Endothelial cell of umbilical vein (primary cell): ENCODE measurements at places on chromosomes 13 and 19. TPM values are rescaled to one million over a fixed set of nuclear protein-coding genes. Genes with fewer than 3 reads are reported as not detected.

GRCh38 chr19:38068826-38069225 lies 155.2 kb downstream of the DPF1 start:
- DNase-seq = no peak
- no peaks in the 10 kb centered on the region for H3K27me3 ChIP-seq
- H3K36me3 ChIP-seq = no peaks in the 10 kb centered on the region
- H3K4me1 ChIP-seq = peaks cover 6% of the 10 kb centered on the region

GRCh38 chr13:30319130-30319529 lies 11.8 kb upstream of the KATNAL1 start:
- no peak overlapping the region for H3K27ac ChIP-seq
- H3K4me3 ChIP-seq = no peak overlapping the region
- H3K36me3 ChIP-seq = no peaks in the 10 kb centered on the region
- H3K4me1 ChIP-seq = no peaks in the 10 kb centered on the region
- no peak for DNase-seq

- no peaks in the 10 kb centered on the region for H3K27me3 ChIP-seq
- H3K36me3 ChIP-seq = no peaks in the 10 kb centered on the region
- no peak overlapping the region for H3K4me3 ChIP-seq
- peak overlapping the region; percentile 97 for H3K27ac ChIP-seq
- H3K4me1 ChIP-seq = peaks cover 59% of the 10 kb centered on the region
These were observed 83.0 kb downstream of the FLT1 start for GRCh38 chr13:28411831-28412353.

- no peak overlapping the region for H3K27ac ChIP-seq
- H3K4me1 ChIP-seq = no peaks in the 10 kb centered on the region
- peaks cover 9% of the 10 kb centered on the region for H3K27me3 ChIP-seq
- H3K36me3 ChIP-seq = no peaks in the 10 kb centered on the region
- peak; percentile 21 for DNase-seq
These were observed 117.9 kb downstream of the STOML3 start for GRCh38 chr13:38872693-38873092.

GRCh38 chr13:66508153-66508909 lies 721.8 kb downstream of the PCDH9 start:
- H3K27ac ChIP-seq = no peak overlapping the region
- no peak for DNase-seq
- H3K4me1 ChIP-seq = no peaks in the 10 kb centered on the region
- H3K27me3 ChIP-seq = no peaks in the 10 kb centered on the region
- H3K36me3 ChIP-seq = no peaks in the 10 kb centered on the region

GRCh38 chr13:71350886-71351285 lies 516.1 kb downstream of the DACH1 start:
- no peak for DNase-seq
- H3K36me3 ChIP-seq = no peaks in the 10 kb centered on the region
- H3K27me3 ChIP-seq = no peaks in the 10 kb centered on the region
- H3K4me1 ChIP-seq = no peaks in the 10 kb centered on the region
- H3K4me3 ChIP-seq = no peak overlapping the region

GRCh38 chr19:18063463-18063862 lies 23.3 kb downstream of the IL12RB1 start:
- H3K36me3 ChIP-seq = no peaks in the 10 kb centered on the region
- H3K4me1 ChIP-seq = peaks cover 2% of the 10 kb centered on the region
- no peak overlapping the region for H3K27ac ChIP-seq
- no peak overlapping the region for H3K4me3 ChIP-seq

DNA sequence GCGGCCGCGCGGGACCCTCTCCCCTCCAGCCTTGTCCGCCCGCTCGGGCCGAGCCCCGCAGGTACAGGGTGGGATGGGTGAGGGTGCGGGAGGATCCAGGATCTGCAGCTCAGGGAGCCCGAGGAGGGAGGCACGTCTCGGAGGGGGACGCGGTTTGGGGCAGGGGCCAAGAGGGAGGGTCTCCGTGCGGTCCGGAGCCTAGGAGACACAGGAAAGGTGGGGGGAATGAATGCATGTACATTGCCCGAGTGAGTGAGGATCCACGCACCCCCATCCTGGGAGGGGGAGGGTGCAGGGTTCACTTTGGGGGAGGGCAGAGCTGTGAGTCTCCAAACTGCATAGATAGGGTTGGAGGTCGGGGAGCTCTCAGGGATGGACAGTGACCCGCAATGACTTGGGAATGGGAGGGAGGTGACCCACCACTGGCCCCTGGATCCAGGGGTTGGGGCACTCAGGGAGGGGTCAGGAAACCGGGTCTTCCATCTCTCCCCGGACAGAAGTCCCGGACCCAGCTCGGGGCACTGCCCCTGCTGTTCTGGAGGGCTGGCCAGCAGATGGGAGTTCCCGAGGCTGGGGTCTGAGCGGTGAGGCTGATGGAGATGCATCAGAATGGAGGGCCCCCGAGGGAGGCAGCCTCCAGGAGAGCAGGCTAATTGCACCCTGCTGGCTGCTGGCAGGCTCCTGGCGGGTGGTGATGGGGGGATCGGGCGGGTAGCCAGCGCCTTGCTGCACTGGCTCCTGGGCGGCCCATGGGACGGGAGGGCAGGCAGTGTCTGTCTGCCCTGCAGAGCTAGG lies 547 bp downstream of the KCNN1 start:
- H3K27me3 ChIP-seq = peaks cover 14% of the 10 kb centered on the region
- peaks cover 6% of the 10 kb centered on the region for H3K4me1 ChIP-seq

DNA sequence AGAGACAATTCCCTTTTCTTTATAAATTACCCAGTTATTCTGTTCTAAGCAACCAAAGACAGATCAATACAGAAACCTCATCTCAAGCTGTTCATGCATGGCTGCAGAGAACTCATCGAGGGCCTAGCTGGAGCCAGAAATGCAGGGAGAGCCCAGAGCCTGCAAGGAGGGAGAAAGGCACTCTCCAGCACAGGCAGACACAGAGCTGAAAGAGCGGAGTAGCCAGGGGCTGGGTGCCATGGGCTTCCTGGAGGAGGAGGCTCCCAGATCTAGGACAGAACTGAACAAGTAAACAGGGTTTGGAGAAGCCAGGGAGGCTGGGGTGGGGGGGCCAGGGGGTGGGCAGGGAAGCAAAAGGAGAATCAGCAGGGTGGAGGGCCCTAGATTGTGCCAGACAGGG lies 144.2 kb upstream of the ZNF507 start:
- no peak overlapping the region for H3K27ac ChIP-seq
- H3K4me1 ChIP-seq = peaks cover 6% of the 10 kb centered on the region
- DNase-seq = no peak

- H3K27ac ChIP-seq = no peak overlapping the region
- H3K4me3 ChIP-seq = no peak overlapping the region
- no peaks in the 10 kb centered on the region for H3K4me1 ChIP-seq
- no peaks in the 10 kb centered on the region for H3K27me3 ChIP-seq
These were observed 56.0 kb upstream of the RGCC start for GRCh38 chr13:41401366-41401765.

DNA sequence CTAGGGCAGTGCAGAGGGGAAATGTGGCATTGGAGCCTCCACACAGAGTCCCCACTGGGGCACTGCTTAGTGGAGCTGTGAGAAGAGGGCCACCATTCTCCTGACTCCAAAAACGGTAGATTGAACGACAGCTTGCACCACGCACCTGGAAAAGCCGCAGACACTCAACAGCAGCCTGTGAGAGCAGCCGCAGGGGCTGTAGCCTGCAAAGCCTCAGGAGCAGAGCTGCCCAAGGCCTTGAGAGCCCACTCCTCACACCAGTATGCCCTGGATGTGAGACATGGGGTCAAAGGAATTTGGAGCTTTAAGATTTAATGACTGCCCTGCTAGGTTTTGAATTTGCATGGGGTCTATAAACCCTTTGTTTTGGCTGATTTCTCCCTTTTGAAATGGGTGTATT lies 31.7 kb downstream of the NEK5 start:
- no peaks in the 10 kb centered on the region for H3K27me3 ChIP-seq
- H3K4me1 ChIP-seq = no peaks in the 10 kb centered on the region
- no peak for DNase-seq
- no peak overlapping the region for H3K27ac ChIP-seq
- no peaks in the 10 kb centered on the region for H3K36me3 ChIP-seq

DNA sequence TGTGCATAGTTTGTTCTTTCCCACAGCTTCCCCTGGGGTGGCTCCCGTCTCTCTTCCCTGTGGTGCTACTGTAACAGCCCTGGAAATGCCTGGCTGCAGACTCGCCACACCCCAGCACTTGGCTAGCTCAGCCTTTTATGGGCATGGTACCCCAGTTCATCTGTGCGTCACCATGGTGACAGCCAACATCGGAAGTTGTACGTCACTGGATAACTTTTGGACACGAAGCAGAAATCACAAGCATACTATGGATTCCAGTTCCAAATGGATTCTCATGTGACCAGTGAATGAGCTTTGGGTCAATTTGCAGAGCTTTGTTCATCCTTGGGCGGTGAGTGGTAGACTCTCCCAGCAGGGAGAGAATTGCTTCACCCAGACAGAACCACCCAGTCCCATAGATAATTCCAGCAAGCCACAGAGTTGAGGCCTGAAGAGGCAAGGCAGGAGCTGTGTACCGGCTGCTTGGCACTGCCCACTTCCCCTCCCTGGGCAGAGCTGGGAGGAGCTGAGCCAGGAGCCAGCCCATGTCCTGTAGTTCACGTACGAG lies 54.4 kb downstream of the COL4A2 start:
- peaks cover 10% of the 10 kb centered on the region for H3K36me3 ChIP-seq
- H3K27ac ChIP-seq = no peak overlapping the region
- no peaks in the 10 kb centered on the region for H3K27me3 ChIP-seq
- DNase-seq = no peak
- H3K4me1 ChIP-seq = no peaks in the 10 kb centered on the region

DNA sequence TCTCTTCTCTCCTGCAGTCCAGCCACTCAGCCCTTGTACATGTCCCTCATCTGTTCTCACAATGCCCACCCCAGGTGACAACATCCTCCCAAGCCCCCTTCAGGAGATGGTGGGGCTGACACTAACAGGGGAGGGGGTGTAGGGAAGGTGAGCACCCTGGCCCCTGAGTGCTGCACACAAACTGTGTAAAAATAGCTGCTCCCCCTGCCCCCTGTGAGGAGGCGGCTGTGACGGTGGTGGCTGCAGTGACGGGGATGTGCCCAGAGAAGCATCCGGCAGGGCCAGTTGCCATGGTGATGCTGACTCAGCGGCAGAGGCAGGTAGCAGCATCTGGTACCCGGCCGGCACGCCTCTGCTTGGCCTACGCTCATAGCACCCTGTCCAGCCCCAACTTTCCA lies 13.0 kb upstream of the JUND start:
- no peak overlapping the region for H3K4me3 ChIP-seq
- H3K27me3 ChIP-seq = no peaks in the 10 kb centered on the region
- peaks cover 16% of the 10 kb centered on the region for H3K4me1 ChIP-seq
- DNase-seq = no peak
- H3K27ac ChIP-seq = no peak overlapping the region

- DNase-seq = no peak
- no peaks in the 10 kb centered on the region for H3K4me1 ChIP-seq
- no peak overlapping the region for H3K4me3 ChIP-seq
- H3K27ac ChIP-seq = no peak overlapping the region
- no peaks in the 10 kb centered on the region for H3K27me3 ChIP-seq
These were observed 32.7 kb downstream of the NALCN start for GRCh38 chr13:101383595-101383994.

GRCh38 chr13:49649244-49649962 lies 21.1 kb downstream of the ARL11 start:
- H3K27me3 ChIP-seq = no peaks in the 10 kb centered on the region
- H3K4me3 ChIP-seq = no peak overlapping the region
- H3K4me1 ChIP-seq = peaks cover 15% of the 10 kb centered on the region
- no peak overlapping the region for H3K27ac ChIP-seq

DNA sequence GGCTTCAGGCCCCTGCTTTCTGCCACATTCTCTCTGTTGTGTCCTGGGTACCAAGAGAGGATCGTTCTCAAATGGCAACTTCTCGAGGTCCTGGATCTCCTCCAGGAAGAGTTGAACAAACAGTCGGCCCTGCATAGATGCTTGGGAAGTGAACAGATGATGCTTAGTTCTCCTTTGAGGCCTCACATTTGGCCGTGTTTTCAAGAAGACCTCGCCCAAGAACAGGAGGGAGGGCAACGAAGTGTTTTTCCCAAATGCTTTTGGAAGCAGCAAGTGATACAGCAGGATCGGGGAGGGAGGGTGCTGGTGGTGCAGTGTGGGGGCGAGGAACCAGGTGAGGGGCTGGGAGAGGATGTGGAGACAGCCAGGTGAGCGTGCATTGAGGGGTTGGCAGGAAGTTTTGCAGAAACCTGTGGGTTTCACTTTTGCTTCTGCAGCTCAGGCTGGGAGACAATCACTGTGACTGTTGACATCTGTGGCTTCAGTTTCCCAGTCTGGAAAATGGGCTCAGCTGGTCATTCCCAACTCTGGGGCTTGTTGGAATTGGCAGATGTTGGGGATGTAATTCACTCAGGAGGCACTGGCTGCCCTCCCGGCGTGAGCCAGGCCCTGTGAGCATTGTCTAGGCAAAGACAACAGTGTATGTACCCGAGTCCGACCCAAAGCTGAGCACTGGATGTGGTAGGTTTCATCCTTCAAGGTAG lies 21.6 kb downstream of the MAST3 start:
- H3K27ac ChIP-seq = no peak overlapping the region
- no peaks in the 10 kb centered on the region for H3K27me3 ChIP-seq
- no peaks in the 10 kb centered on the region for H3K36me3 ChIP-seq
- no peak for DNase-seq
- peaks cover 10% of the 10 kb centered on the region for H3K4me1 ChIP-seq

GRCh38 chr19:48656840-48657474 lies 11.0 kb upstream of the CA11 start:
- H3K4me1 ChIP-seq = peaks cover 2% of the 10 kb centered on the region
- no peaks in the 10 kb centered on the region for H3K27me3 ChIP-seq
- H3K4me3 ChIP-seq = no peak overlapping the region

Gene CATSPERD
- polyA plus RNA-seq = not detected in 2 replicates

Gene SYNE4
- polyA plus RNA-seq = 0.38 and 0.46 TPM in 2 replicates

Gene CGB1
- not detected in 2 replicates for polyA plus RNA-seq

Gene EFNA2
- 0.52 and 0.99 TPM in 2 replicates for polyA plus RNA-seq

Gene STAP2
- polyA plus RNA-seq = 21.7 and 21.8 TPM in 2 replicates

Gene ANKRD27
- polyA plus RNA-seq = 13.5 and 18.3 TPM in 2 replicates

Gene FRY
- 40.0 and 57.3 TPM in 2 replicates for polyA plus RNA-seq

Gene GNA15
- polyA plus RNA-seq = 0.10 and 0.17 TPM in 2 replicates

Gene ICAM1
- polyA plus RNA-seq = 30.4 and 38.0 TPM in 2 replicates

Gene CBLC
- 0.04 and 0.08 TPM in 2 replicates for polyA plus RNA-seq
